ENCODE measurements at places on chromosomes 7 and 10.

GRCh38 chr7:108581655-108582491 is 12.2 kb downstream of the DNAJB9 start:
- DNase-seq = no peak

DNA sequence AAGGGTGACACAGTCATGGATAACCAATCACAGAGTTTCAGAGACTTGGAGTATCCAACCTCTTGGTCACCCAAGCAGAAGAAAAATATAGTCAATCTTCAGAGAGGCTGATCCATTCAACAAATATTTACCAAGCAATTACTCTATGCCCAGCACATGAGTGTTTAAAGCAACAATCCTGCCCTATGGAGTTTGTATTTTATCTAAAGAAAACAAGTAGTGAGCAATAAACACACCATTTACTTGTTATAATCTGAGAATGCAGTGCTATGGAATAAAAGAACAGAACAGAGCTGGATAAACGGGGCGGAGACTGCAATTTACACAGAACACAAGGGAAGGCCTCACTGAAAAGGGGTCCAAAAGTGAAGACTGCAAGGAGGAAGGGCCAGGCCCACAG is 63.8 kb downstream of the GRB10 start:
- no peak for DNase-seq

GRCh38 chr10:52409195-52409594 is 95.1 kb downstream of the DKK1 start:
- no peak for DNase-seq

GRCh38 chr10:108544500-108545120 is 1378.7 kb downstream of the XPNPEP1 start:
- peak; percentile 61 for DNase-seq

- DNase-seq = no peak
Measured at GRCh38 chr7:24283554-24283896, 465 bp upstream of the NPY start.

DNA sequence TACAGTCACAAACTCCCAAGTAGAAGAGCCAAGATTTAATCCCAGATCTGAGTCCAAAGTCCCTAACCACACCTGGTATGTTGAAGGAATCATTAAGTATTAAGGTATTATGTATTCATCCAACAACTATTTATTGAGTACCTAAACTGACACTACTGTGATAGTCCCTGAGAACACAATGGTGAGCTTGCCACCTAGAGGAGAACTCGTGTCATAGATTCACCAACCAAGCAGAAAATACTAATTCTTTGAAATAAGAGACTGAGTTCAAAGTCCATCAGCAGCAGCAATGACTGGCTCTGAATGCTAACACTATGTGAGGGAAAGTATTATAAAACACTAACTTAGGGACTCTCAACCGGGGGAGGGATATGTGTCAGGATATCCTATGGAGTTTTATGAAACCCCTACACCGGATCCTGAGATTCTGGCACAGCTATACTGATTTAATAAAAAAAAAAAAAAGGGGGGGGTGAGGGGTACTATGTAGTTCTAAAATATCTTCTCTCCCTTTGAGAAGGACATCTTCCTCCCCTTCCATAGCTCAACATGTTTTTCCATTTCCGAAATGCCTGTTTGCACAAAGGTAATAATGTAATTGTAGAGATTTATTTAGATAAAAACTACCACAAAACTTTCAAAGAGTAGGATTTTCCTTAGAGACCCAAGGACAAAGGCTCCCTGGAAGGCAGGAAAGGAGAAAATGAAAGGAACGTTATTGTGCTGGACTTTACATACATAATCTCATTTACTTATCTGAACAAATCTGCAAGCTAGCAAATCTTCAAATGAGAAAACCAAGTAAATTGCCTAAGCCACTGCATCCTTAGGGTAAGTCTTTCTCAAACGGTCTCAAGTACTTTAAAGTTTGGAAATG is 1.6 kb downstream of the NCOA4 start:
- peak; percentile 91 for DNase-seq

DNA sequence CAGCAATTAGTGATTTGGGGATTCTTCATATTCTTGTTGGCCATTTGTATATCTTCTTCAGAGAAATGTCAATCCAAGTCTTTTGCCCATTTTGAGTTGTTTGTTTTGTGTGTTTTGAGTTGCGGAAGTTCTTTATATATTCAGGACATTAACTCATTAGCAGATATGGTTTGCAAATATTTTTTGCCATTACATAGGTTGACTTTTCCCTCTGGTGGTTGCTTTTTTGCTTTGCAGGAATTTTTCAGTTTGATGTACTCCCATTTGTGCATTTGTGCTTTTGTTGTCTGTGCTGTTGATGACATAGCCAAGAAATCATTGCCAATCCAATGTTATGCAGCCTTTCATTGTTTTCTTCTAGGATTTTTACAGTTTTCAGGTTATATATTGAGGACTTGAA is 63.6 kb upstream of the DNAJC1 start:
- no peak for DNase-seq

DNA sequence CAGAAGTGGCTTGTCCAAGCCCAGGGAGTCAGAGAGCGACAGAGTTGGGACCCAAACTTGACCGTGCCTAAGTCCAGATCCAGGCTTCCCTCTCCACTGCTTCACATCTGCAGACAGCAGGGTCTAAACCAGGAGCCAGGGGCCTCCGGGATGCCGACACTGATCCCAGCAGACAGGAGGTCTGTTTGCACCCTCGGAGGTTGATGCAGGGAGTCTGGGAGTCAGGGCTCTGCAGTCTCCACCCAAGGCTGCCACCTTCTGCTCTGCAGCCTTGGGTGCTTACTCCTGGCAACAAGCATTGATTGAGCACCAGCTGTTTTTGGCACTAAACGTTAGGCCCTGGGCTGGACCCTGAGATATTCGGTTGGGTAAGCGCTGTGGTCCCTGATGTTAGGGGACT is 21.0 kb downstream of the ELFN1 start:
- DNase-seq = no peak

DNA sequence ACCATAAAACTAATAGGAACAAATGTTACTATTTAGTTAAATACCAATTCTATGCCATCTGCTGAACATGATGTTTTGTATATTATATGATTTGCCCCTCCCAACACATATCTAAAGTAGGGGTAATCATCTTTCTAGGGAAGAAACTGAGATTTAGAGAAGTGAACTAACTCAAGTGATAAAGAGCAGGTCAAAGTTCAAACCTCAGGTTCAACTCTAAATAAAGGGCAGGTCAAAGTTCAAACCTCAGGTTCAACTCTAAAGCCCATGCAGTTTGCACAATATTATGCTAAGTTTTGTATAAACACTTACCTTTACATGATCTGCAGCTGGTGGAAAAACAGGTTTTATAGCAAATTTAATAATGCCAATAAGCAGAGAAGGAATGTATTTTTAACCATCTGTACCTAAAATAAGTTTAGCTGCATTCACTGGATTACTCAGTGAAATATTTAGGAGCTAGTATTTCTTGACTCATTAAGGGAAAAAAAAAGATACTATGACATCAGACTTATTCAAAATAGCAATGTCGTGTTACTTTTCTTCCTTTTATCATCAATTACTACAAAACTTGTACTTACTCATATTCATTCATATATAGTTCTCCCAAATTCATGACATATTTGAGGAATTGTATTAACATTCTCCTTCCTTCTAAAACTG is 1194.3 kb upstream of the CELF2 start:
- DNase-seq = no peak

DNA sequence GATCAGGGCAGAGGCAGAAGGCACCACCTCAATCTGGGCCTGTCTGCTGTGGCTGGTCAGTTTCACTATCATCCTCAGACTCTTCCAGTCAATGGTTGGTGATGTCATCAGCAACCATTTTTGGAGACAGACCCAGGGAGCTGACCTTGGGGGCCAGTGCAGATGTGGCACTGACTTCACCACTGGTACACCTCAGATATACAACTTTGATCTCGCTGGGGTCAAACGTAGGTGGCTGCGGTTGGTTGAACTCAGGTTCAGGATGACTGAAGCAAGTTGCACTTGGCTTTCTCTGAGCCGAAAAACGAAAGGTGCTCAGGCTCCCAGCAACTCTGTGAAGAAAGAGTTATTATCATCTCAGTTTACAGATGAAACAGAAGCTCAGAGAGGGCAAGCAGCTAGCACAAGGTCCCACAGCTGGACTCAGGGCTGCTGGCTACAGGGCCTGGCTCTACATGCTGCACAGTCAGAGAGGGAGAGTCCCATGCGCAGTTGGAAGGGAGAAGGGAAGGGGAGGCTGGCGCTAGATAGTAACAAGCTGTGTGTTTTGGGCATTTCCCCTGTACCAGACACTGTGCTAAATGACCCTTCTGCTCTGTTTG is 27.2 kb downstream of the ANKRD16 start:
- DNase-seq = no peak

DNA sequence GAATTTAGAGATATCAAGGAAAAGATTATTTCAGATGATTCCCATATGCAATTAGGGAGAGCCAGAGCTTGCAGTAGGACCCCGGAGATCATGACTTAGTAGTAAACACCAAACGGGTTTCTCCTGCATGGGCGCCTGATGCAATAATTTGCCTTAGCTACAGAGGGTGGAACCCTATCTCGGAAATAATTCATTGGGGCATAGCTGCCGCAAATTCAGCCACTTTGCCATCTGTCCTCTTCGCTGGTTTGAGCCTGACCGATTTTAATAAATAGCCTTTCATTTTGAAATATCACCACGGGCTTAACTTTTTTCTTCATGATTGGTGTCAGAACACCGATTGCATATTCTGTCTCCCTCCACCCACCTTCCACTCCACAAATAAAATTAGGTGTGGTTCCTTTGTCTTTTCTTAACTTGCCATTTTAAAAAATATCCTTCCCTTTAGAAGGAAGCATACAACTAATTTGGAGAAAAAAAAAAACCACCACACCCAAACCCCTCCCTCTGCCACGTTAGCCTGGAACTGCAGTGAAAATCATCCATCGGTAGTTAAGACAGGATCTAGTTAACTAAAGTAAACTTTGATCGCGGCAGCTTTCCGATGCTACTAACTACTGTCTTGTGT is 1.4 kb downstream of the GARS1 start:
- DNase-seq = peak; percentile 83

- no peak for DNase-seq
Measured at GRCh38 chr7:100856871-100857282, 4.4 kb downstream of the SLC12A9 start.

DNA sequence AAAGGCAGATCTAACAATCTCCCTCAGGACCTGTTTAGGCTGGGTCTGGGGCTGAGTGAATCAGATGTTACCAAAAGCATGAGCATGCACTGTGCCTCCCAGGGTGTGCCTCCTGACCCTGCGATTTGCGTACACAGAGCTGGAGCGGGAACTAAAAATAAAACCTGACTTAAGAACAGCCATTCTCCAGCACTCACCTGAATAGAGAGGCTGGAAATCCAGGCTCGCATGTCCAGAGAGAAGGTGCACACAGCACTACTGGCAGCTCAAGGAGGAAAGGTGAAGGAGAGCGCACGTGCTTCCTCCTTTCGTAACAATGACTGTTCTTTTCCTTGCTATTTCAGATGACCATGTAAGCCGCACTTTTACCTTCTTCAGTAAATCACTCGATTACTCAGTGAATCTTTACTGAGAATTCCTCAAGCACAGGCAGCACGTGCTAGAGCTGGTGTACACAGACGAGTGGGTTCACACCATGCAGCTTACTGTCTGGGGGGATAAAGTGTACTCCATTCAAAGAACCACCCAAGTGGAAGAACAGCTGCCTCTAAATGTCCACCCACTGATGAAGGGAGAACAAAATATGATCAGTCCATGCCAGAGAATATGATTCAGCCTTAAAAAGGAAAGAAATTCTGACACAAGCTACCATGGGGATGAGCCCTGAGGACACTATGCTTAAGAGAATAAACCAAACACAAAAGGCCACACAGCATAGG is 45.6 kb downstream of the SFMBT2 start:
- DNase-seq = no peak

DNA sequence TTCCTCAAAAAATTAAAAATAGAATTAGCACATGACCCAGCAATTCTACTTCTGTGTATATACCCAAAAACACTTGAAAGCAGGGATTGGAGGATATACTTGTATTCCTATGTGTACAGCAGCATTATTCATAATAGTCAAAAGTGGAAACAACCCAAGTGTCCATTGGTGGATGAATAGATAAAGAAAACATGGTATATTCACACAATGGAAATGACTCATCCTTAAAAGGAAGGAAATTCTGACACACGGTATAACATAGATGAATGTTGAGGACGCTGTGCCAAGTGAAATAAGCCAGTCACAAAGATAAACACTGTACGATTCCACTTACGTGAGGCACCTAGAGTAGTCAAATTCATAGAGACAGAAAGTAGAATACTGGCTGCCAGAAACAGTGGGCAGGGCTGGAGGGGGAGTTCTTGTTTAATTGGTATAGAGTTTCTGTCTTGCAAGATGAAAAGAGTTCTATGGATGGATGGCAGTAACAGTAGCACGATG is 26.6 kb upstream of the KAT6B start:
- DNase-seq = peak; percentile 86

DNA sequence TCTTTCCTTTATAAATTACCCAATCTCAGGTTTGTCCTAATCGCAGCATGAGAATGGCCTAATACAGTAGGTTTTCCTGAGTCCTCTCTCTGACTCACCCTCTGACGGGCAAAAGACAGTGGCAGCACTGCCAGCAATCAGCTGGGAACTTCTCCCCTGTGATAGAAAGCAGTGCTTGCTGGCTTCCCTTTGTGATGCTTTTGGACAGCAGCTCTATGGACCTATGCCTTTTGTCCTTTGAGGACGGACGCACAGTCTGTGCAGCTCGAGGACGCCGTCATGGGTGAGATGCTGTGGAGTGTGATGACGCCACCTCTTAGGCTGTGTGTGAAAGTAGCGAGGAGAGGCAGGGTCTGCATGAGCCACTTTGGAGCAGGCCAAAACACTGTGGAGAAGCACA is 68.8 kb downstream of the KIAA1217 start:
- DNase-seq = no peak

GRCh38 chr10:74949034-74949832 is 122.8 kb downstream of the KAT6B start:
- no peak for DNase-seq

- DNase-seq = no peak
Measured at GRCh38 chr7:78115876-78116275, 317.3 kb downstream of the PHTF2 start.

GRCh38 chr10:88565072-88565471 is 18.0 kb downstream of the RNLS start:
- peak; percentile 85 for DNase-seq

- DNase-seq = no peak
Measured at GRCh38 chr10:123904834-123905409, 13.3 kb upstream of the CPXM2 start.

DNA sequence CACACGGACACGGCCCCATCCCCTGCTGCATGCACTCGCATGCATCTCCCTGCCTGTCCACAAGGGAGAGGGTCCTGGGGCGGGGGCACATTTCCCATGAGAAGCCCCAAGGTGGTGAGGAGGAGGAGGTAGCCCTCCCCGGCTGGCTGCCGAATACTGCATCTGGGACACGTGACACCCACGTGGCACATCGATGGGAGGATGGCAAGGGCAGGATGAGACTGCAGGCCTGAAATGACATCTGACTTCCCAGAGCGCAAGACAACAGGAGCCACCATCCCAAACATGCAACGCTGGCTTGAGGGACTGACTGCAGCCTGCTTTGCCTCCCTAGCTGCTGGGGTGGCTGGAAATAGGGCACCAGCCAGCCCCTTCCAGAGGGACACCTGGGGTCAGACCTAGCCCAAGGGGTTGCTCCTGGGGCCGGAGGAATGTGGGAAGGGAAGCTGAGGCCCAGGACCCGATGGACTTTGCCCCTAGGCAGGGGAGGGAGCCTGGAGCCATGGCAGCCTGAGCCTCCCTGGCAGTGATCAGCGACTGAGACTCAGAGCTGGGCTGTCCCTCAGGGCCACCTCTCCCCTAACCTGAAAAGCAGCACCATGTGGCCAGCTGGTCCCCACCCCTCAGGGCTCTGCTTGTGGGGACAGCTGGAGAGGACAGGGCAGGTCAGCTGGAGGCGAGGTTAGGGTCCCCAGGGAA is 16.1 kb downstream of the BUD23 start:
- no peak for DNase-seq
